ENCODE measurements at places on chromosomes 5 and 9. TPM values are rescaled to one million over a fixed set of nuclear protein-coding genes. Genes with fewer than 3 reads are reported as not detected.

GRCh38 chr5:55113327-55113726, 10.9 kb downstream of the GZMA start:
- no peak for DNase-seq

RAB3C gene
- 8.7 TPM for total RNA-seq

BRINP1 gene
- total RNA-seq, result not detected

UBE2R2 gene
- total RNA-seq, result 44.8 TPM

Data from pancreas (tissue), 10 donors.